ENCODE measurements at places on chromosomes 7 and 10.

GRCh38 chr7:16908561-16908960 is 26.8 kb upstream of the AGR3 start:
- no peak for DNase-seq

GRCh38 chr10:112092519-112092918 is 91.0 kb downstream of the GPAM start:
- DNase-seq = no peak

DNA sequence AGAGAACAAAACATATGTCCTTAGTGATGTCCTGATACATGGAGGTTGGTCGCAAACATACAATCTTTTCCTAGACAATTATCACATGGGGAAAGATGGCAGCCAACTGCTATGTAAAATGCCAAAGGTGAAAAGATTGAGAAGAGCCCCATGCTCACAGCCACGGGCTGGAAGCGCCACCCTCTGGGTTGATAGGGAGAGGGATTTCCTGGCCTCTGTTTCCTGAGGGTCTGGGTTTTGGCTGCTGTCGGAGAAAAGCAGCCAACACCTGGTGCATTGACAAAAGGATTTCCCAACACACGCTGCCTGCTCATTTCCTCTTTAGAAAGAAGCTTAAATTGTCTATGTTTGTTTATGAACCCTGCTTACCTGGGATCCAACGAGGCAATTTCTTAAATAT is 43.8 kb downstream of the ITIH5 start:
- DNase-seq = no peak

DNA sequence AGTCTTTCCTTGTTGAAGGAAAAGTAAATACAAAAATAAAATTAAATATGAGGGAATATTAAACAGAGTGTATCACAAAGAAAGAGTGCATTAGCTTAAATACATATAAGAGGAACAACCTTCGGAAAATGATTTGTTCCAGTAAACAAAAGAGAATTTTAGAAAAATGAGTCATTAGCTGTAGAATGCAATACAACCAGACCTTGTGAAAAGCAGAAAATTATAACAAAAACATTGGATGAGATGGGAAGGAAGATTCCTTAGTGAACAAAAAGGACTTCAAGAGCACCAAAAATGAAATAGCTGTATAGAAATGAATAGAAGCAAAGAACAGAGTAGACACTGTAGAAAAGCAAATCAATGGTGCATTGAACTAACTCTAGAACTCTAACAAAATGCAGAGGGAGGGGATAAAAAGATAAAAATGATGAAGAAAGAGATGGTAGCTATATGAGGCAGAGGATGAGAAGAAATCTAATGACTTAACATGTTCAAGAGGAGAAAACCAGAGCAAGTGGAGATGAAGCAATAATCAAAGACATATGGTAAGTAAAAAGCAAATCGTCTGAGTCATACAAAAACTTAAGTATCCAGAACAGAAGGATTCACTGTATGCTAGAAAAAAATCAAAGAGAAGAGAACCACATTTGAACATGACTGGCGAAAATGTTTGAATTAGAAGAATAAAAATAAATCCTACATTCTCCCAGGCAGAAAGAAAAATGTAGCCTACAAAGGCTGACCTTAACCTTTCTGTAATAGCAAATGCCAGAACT is 190.5 kb downstream of the TMEM26 start:
- DNase-seq = no peak

DNA sequence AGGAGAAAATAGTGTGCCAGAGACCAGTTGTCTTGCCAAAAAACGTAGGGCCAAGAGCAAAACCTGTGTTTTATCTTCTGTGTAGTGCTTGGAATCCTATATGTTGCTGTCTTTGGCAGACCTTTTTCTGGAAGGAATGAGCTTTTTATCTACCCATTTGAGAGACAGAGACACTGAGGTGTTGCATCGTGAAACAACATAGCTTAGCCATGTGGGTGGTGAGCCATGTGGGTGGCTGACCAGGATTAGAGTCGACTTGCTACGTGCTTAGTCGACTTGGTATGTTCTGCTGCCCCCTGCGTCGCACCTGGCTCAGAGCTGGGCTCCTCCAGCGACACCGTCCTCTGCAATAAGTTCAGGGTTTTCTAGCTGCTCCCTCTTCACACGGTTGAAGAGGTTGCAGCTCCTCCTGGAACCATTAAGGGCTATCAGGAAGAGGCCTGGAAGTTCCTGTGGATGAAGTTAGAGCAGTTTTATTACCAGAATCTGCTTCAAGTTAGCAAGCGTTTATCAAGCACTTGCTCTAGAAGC is 175.8 kb downstream of the SH2D4B start:
- no peak for DNase-seq

DNA sequence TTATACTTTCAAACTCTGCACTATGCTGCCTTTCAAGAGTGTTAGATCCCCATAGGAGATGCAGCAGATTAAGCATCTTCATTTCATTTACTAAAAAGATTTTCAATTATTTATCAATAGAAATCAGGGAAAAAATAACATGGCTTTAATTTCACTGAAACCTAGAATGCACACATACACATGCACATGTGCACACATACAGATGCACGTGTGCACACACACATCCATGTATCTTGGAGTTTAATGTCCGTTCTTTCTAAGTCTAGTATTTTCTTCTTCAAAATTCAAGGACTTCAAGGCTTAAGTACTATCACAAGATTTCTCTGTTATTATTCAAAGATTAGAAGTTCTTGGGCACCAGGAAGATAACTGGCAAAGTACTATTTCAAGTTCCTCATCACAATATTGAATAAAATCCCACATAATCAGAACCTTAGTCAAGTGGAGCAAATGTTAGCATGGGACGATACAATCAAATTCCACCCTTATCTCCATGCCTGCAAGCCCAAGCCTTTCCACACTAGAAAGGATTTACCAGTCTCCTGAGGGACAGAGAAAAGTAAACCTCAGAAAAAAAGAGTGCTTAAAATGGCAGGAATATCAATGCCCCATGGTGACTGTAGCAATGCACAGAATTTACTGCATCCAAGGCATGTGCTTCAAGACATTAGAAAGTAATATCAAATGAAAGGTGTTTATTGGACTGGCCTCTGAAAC is 494.4 kb downstream of the XPNPEP1 start:
- no peak for DNase-seq

DNA sequence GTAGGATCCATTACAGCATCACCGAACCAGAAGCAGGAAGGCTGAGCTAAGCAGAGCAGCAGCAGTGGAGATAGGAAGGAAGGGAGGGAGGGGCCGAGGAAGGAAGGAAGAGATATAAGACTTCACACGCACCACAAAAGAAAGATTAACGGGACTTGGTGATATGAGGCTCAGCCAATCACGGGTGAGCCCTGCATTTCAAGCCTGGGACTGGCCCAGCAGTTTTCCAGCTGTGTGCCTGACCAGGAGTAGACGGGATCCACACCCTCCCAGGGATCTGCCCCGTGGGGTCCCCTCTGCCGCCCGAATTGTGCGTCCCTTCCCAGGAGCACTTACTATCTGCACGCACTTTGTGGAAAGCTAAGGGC is 16.2 kb downstream of the ATG9B start:
- peak; percentile 64 for DNase-seq

DNA sequence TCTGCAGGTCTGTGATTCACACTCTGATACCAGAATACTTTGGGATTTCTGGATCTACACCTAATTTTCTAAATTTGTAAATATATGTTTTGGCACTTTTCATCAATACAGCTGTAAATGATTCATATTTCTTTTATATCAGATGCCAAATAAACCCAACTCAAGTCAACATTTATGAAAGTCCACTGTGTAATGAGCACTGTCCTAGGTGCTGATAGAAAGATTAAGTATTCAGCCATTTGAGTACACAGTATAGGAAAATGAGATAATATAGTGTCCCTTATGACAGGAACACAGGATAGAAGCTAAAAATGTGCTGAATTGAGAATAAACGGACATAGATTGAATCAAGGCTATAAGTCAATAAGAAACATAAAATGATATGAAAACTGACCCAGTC is 6.4 kb downstream of the ANXA7 start:
- DNase-seq = no peak

Measured in activated CD4-positive, alpha-beta T cell treated with anti-CD3 and anti-CD28 coated beads, Interleukin-2, amount 50 U/mL, for 16 hours (primary cell).